ENCODE measurements at places on chromosomes 4 and X.

GRCh38 chr4:76313547-76313946, 7.0 kb downstream of the STBD1 start:
- DNase-seq: no peak

GRCh38 chr4:32002037-32002747, 1282.0 kb downstream of the PCDH7 start:
- no peak for DNase-seq

GRCh38 chrX:36160081-36160480, 240.5 kb downstream of the CFAP47 start:
- no peak for DNase-seq

GRCh38 chr4:86338989-86339388, 20.9 kb downstream of the MAPK10 start:
- no peak for DNase-seq

DNA sequence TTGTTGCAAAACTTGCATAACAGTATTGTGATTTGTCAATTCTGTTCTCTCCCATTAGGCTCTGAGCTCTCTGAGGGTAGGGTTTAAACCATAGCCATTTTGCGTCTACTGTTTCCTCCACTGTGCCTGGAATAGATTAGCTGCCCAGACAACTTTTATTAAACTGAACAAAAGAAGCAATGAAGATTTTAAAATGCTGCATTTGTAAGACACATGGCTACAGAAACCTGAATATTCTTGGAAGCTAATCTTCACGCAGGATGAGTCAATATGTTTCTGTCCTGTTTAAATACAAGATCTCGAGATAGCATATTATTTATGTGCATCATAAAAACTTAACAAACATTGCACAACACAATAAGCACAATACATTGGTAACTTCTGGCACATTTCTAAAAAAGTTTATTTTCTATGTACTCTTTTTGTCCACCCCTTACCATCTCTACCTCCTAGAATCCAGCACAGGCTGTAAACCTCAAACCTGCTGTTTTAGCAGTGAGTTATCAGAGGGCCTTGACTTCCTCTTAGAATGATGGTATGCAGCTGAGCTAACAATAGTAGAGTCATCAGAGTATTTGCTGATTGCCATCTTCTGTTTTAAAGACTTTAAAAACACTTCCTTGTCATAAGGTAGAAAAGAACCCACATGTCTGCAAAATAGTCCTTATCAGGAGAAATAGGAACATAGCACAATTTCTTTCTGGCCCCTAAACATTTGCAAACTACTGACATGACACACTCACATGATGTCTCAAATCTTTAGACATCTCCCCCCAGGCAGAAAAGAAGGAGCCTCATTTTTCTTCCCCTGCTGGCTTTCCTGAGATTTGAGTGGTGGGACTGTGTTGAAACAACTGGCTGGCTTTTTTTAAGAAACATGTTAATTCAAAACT, 10.6 kb upstream of the CCNG2 start:
- DNase-seq: no peak

GRCh38 chr4:188107931-188108843, 1.2 kb downstream of the TRIML2 start:
- DNase-seq: no peak

- no peak for DNase-seq
Observed at GRCh38 chr4:141668200-141668910, 32.0 kb downstream of the IL15 start.

DNA sequence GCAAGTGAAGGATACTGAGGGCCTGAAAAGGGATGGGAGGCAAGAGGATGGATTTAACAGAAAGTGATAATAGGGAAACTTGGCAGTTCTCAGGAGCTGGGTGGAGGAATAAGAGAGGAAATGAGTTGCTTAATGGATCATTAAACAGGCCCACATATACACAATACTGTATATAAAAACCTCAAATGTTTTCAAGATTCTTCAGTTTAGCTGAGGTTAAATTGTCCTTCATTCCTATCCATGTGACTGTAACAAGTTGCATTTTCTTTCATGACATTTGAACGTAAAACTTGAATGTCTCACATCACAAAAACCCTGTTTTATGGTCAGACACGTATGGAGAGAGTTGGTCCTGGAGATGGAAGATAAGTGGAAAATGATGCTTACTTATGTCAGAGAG, 76.5 kb upstream of the PLAC8 start:
- DNase-seq: no peak

GRCh38 chr4:158213466-158213865, 3.2 kb downstream of the TMEM144 start:
- no peak for DNase-seq

GRCh38 chr4:112923516-112923915, 125.9 kb upstream of the ANK2 start:
- DNase-seq: no peak

DNA sequence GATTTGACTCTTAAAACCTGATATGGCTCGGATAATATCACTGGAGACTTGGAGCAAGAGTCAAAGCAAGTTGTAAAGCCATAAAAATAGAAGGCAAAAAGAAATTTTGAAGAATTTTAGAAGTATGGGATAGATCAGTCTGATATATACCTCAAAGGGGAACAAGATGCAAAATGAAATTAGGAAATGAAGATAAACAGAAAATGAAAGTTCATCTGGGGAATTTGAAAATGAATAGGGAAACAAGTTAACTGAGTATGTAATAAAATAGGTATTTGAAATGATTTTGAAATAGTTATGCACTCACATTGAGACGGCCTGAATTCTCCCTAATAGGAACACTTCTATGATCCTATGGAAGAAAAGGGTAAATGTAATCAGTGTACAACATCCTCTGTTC, 5.7 kb downstream of the CYP2U1 start:
- DNase-seq: no peak

DNA sequence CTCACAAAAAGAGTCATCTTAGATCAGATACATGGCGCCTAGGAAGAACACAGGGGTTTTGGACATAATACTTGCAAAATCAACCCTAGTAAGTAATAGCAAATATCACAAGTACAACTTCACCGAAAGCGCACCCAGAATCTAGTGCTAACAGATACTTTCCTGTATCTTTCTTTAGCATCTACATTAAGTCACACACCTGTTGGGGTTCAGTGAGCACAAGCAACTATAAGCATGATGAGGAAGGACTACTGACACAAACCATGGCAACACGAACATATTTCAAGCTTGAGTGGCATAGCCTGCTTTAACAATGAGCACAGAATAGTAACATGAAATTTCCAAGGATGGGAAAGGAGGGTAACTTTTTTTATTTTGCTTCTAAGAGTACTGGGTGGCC, 116.1 kb downstream of the GPC3 start:
- no peak for DNase-seq

GRCh38 chr4:114005569-114006442, 26.4 kb upstream of the ARSJ start:
- DNase-seq: no peak

DNA sequence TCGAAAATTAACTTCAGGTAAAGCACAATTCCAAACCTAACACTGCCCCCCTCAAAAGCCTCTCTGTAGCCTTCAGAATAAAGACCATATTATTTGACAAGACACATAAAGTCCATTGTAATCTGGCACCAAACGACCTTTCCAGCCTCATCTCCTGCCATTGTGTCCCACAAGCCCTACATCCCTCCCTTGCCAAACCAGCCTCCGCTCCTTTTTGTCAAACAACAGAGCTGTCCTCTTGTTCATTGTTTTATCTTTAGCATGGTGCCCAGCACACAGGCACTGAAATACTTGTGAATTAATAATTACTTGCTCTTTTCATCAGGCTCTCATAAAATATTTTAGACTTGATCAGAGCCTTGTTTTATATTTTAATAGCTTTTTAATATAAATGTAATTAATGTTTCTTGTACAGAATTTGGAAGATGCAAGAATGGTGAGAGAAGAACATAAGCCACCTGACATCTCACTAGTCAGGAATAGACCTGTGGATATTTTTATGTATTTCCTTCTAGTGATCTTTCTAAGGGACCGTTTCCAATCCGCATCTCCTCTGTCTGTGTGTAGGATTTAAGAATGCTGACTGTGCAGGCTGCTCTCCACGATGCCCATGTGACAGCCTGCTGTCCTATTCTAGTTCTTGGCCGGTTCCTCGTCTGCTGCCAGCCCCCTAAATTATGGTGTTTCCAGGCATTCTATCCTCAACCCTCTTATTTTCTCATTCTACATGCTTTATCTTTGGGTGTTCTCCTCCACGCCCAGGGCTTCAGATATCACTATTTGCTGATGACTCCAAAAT, 3.0 kb upstream of the IRF2 start:
- no peak for DNase-seq

GRCh38 chr4:163681208-163681821, 186.8 kb downstream of the TMA16 start:
- peak; percentile 31 for DNase-seq

- no peak for DNase-seq
Observed at GRCh38 chr4:75542824-75543223, 13.0 kb upstream of the ODAPH start.

GRCh38 chrX:130778773-130779172, 124.2 kb downstream of the ENOX2 start:
- no peak for DNase-seq

- DNase-seq: no peak
Observed at GRCh38 chr4:65831828-65832227, 161.5 kb upstream of the EPHA5 start.
